HT-29 (cell line): ENCODE measurements at places on chromosomes 1 and 21. TPM values are rescaled to one million over a fixed set of nuclear protein-coding genes. Genes with fewer than 3 reads are reported as not detected.

LCE2A gene
- not detected in 2 replicates for total RNA-seq

GRCh38 chr1:173255214-173255813 lies 48.2 kb upstream of the TNFSF4 start:
- DNase-seq = peak; percentile 73

CSMD2 gene
- total RNA-seq = not detected in 2 replicates

GRCh38 chr1:179826626-179827280 lies 50.9 kb downstream of the TOR1AIP2 start:
- no peak for DNase-seq

PGBD5 gene
- not detected in 2 replicates for total RNA-seq
